ENCODE measurements at places on chromosomes 2 and 18.

DNA sequence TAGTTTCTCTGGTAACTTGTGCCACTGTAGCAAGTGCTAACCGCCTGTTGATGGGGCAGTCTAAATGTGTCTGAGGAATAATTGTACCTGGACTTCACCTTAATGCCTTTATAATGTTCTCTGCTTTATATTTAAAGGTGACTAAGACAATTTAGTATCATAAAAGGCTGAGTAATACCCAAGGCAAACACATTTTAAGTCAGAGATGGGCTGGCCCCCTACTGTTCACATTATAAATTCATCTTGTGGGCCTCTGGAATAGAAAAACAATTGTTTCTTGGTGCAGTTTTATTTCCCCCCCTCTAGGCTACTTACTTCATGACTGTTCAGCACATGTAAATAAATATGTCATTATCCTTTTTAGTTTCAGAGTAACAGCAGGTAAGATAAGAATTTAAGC lies 559.3 kb upstream of the PIK3C3 start:
- no peak for DNase-seq

DNA sequence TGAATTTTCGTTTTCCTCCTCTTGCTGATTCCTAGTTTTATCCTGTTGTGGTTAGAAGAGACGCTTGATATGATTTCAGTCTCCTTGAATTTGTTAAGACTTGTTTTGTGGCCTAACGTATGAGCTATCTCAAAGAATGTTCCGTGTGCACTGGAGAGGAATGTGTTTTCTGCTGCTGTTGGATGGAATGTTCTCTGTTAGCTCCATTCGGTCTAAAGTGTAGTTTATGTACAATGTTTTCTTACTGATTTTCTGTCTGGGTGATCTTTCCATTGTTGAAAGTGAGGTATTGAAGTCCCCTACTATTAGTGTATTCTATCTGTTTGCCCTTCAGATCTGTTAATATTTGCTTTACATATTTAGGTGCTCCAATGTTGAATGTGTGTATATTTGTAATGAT lies 25.9 kb downstream of the COLEC11 start:
- DNase-seq, result no peak

- peak; percentile 6 for DNase-seq
These were observed 39.0 kb downstream of the SLC66A2 start for GRCh38 chr18:79912409-79912991.

GRCh38 chr2:206764673-206765241 lies 371 bp downstream of the MDH1B start:
- DNase-seq, result no peak

DNA sequence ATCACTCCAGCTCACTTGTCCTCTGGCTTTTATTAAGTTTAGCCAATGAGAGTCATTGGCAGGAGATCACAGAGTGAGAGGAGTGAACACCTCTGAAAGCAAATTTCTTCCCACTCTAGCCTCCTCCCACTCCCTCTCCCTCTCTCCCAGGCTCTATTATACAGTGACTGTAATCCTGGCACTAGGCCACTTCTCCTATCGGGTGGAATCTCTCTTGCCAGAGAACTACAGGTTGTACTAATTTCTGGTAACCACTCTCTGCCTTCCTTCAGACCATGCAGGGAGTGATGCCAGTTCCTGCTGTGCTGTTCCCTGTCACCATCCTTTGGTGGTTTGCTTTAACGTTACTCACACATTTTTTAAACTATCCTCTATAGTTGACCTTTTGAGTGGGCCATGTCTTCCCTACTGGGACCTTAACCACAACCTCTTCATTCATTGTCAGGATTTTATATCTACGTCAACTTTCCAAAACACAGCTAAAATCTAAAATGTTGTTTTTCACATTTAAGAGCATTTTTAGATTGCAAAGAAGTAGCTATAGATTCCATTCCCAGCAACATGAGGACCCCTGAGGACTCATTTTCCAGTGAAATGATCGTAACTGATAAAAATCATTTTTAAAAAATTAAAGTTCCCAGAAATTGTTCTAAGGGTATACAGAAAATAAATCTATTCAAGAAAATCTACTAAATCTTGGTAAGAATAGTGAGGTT lies 217.1 kb downstream of the MREG start:
- DNase-seq, result no peak

- DNase-seq, result no peak
These were observed 99.8 kb upstream of the SH3BP4 start for GRCh38 chr2:234852035-234852434.

- no peak for DNase-seq
These were observed 761 bp upstream of the IDH1 start for GRCh38 chr2:208255557-208256106.

DNA sequence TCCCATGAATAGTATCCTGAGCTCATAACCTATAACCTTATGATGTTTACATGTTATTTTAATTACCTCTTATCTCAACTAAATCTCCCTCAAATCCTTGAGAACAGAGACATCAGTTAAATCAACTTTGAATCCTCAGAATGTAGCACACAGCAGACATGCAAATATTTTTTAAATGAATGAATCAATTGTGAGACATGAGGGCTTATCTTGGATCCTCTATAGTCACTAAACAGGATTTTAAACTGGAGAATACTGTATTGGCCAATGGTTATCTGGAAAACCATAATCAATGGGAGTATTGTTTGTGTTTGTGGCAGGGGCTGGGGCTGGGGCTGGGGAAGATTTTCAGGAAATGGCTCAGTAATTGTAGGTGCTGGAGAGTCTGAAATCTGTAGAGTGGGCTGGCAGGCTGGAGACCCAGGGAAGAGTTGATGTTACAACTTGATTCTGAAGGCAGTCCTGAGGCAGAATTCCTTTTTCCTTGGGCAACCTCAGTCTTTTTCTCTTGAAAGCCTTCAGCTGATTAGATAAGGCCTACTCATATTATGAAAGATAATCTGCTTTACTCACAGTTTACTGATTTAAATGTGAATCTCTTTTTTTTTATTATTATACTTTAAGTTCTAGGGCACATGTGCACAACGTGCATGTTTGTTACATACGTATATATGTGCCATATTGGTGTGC lies 106.3 kb downstream of the NCOA1 start:
- no peak for DNase-seq

DNA sequence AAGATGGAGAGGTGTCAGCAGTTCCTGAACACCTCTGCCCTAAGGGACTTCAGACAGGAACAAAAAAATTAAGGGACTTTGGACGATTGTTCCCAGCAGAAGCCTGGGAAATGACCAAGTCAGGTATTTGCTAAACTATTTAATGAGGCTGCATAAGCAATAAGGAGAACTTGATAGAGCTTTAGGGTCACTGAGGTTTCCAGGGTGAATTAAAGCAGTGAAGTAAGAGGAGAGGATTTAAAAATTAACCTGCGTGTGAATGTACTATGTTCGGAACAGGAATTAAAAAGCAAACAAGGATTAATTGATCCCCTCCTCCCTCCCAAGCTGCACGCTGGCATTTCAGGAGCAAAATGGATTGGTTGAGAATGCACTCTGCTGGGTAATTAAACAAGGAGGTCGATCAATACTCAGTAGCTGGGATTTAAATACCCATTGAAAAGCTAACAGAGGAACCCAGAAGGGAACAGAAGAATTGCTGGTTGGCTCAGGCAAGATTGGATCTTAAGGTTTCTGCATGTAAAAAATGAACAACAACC lies 157.2 kb downstream of the RNF152 start:
- DNase-seq, result no peak

- no peak for DNase-seq
These were observed 128.3 kb upstream of the ETAA1 start for GRCh38 chr2:67268797-67269196.

DNA sequence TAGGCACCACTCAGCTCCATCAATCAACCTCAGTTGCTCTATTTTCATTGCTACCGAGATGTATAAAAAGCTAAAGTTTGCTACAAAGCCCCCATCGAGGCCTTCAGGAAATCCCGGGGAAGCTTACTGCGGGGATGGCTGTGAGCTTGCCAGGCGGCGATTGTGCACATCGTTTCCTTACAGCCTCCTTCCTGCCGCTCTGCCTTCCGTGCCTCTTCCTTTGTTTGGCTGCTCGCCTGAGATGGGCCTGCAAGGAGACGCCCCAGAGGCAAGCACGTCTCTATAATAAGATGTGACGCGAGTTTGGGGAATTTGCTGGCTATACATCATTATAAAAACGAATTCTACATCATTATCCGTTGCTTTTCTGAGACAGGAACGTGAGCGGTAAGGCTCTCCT lies 41.6 kb downstream of the DHRS9 start:
- DNase-seq, result no peak

DNA sequence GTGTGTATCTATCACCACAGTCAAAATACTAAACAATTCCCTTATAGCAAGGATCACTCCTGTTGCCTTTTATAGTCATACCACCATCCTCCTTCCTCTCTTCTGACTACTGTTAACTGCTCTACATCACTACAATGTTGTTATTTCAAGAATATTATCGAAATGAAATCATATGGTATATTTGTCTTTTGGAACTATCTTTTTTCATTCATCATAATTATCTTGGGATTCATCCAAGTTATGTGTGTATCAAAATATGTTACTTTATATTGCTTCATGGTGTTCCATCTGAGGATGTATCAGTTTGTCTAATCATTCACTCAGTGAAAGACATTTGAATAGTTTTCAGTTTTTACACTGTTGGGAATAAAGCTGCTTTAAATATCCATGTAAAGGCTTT lies 1423.0 kb upstream of the PIK3C3 start:
- DNase-seq, result no peak

- DNase-seq, result no peak
These were observed 162.6 kb downstream of the SOX11 start for GRCh38 chr2:5854797-5855196.

DNA sequence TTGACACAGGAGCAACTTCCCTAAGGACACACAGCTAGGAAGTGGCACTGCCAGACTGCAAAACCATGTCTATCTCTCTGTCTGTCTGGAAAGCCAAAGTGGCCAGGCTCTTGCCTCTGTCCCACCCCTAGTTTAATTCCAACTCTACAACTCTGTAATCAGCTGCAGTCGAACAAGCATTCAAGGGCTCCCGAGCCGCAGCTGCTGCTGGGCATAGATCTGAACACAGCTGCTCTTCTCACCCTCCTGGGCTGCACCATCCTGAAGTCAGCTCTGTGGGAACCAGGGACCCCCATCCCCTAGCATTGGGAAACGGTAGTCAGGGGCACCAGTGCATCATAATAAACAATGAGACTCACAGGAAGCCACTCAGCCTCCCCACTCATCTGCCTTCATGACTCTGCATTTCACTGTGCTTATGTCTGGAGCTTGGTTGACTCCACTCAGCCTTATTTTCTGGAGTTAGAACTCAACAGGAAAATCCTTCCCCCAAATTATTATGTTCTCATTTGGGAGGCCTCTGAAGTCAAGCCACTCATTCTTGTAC lies 44.4 kb upstream of the TMEM163 start:
- no peak for DNase-seq

DNA sequence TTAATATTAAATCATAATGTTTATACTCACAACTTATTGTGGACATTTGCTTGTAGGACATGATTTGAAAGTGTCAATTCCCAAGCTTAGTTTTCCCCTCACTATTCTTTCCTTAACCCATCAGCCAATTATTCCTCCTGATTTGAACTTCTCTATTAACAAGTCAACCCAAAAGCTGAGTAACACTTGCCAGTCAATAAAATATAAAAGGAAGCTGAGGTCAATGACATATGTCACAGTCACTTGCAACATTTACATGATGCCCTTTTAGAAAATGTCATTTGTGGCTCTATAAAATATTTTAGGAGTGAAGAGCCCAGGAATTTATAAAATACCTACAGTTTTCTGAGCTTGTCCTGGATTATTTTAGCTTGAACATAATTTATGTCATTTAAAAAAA lies 7.2 kb downstream of the CCDC68 start:
- no peak for DNase-seq

DNA sequence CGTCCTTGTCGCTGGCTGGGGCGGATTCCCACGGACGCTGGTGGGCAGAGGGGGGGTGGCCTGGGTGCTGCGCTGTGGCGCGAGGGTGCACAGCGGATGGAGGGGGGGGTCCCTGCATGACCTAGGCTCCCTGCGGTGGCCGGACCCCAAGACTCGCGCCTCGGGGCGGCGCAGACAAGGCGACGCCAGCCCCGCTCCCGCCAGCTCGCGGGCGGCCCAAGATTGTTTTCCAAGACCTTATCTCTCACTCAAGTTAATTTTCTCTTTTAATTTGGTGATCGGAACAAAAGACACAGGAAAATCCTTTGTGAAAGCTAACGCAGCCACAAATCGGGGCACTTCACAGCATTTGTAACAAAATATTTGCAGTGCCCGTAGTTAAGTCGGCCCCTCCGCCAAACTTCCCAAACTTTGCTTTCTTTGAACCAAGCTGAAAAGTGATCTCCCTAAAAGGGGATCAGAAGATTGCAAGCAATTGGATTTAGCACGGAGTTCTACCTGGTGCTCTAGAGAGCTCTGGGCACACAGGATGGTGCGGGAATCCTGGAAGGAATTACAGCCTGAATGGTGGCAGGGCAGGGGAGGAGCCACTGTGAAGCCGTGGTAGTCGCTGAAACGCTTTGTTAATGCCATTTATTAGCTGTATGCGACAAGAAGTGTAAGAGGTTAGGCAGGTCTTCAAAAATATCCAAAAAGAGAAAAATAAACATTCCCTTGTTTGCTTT lies 4.8 kb upstream of the ID2 start:
- no peak for DNase-seq

GRCh38 chr2:109295070-109295780 lies 166.2 kb downstream of the SH3RF3 start:
- no peak for DNase-seq

DNA sequence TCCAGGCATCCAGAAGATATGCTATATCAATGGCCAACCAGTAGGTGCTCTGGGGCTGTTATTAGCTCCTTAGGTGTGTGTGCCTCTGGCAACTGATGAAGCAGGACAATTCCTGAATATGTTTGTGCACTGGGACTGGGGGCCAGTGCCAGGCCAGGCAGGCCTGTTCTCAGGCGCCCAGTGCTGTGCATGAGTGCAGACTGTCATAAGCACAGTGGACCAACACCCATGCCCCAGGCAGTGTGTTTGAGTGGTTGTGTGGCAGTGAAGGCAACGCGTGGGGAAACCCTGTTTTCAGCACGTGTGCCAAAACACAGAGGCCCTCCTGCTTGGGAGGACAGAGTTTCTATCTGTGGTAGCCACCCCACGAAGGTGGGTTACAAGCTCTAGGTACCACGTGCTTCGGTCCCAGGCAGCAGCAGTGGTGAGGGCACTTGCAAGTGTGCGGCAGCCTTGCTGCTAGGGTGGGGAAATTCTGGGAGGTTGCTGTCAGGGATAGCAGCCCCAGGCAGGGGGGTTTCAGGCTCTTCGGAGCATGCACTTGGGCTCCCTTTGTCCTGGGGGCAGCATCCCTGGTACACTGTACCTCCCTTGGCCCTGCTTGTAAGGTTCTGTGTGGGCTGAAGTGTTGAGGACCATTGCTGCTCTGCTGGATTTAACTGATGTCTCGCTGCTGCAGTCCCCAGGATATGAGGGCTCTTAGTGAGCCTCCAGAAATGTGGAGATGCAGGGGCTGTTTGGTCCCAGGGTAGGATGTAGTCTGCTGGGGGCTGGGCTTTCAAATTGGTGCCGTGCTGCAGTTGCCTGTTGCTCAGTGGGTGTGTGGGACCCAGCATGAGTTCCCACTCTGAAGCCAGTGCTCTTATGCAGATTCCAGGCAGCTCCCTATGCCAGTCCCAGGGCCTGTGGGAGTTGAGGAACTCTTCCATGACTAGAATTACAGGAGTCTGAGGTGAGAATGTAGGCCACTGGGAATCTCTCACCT lies 280.9 kb downstream of the RPRM start:
- no peak for DNase-seq

GRCh38 chr18:44790860-44791259 lies 110.2 kb downstream of the SETBP1 start:
- no peak for DNase-seq
